Fibroblast of skin of left quadriceps (primary cell): ENCODE measurements at places on chromosomes 7 and 10.

DNA sequence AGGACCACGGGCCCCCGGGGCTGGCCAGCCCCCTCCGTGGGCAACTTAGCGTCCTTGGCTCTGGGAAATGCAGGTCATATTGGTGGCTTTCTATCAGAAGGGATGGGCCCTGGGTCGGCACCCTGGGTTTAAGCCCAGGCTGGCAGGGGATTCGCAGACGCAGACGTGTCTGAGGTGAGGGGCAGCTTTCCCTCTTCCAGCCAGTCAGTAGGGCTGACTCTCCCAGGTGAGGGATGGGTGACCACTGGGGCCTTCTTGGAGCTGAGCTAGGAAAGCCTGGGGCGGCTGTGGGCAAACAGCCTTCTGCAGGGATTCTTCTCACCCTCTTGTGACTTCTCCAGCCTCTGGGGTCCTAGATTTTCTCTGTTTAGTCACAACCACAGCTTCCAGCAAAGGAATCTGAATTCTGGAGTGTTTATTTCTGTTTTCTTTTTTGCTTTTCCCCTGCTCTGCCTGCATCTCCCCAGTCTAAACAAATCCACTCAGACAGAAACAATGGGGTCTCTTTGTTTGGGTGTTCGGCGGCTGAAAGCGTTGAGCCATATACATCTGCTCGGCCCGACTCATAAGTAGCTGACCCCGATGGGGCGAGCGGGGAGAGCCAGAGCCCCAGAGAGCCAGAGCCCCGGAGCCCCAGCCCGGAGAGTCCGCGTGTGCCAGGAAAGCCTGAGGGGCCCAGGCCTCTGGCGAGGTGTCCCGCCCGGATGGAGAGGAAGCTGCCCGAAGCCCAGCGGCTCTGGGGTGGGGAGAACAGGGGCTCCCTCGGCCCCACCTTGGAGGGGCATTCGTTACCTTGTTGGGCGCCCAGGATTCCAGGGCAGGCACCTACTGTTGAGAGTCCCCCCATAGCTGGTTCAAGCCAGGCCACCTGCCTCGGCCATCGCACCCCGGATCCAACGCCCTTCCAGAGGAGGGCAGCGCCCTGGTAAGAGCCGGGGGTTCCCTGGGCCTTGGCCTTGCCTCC lies 2.0 kb downstream of the MNX1 start:
- no peak for DNase-seq

GRCh38 chr10:48215486-48216203 lies 58.9 kb downstream of the FRMPD2 start:
- peak; percentile 7 for DNase-seq

- no peak for DNase-seq
Measured at GRCh38 chr7:63925626-63926460, 72.8 kb upstream of the ZNF722 start.

DNA sequence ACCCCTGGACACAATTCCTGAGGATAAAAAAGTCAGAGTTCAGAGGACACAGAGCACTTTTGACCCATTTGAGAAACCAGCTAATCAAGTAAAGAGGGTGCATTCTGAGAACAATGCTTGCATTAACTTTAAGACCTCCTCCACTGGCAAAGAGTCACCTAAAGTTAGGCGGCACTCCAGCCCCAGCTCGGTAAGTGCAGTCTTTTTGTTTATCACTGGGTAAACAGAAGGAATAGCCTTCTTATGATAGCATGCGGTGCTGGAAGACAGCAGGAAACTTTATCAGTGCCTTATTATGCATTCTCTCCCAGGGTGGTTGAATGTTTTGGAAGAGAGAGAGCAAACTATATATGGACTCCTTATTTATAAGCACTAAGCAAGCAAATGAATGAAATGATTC lies 130.5 kb downstream of the CDK14 start:
- no peak for DNase-seq

- no peak for DNase-seq
Measured at GRCh38 chr7:112103246-112103645, 103.0 kb downstream of the DOCK4 start.

- DNase-seq, result no peak
Measured at GRCh38 chr7:133859231-133859630, 267.9 kb upstream of the LRGUK start.

GRCh38 chr7:1537535-1538412 lies 7.3 kb downstream of the MAFK start:
- peak; percentile 83 for DNase-seq

GRCh38 chr7:18580950-18581349 lies 85.4 kb downstream of the HDAC9 start:
- DNase-seq, result no peak

DNA sequence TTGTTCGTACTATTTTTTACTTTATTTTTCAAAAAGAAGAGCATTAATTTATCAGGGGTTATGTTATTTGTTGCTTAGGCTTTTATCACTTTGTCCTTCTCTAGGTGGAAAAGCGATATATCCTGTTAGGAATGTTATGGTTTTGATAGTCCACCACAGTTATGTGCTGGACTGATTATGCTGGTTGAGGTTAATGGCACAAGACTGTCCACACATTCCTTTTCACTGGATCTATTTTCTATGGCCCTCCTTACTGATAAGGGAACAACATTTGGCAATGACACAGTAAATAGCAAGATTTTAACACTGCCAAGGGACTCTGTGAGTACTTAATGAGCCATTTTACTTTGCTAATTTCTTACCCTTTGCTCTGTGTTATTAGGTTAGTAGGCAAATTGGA lies 1212.3 kb downstream of the NXPH1 start:
- DNase-seq, result no peak

DNA sequence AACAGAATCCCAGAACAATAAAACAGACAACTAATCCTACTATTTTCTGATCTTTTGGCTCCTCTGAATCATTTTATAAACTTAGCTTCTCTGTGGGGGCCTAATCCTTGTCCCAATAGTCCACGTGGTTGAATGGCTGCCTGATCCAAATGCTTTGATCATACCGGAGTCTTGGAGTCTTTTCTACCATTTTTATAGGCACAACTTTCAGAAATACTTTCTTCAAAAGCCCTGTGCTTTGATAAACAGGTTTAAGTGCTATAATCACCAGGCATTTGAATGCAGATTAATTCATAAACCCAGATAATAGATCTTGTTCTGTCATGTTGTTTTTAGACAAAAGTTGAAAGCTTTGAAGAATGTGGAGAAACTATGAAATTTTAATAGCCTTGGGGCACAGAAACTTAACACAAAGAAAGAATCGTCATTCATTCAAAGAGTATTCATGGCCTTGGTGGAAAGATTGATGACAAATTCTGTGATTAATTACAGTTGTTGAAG lies 163.7 kb downstream of the AHR start:
- DNase-seq, result peak; percentile 9

DNA sequence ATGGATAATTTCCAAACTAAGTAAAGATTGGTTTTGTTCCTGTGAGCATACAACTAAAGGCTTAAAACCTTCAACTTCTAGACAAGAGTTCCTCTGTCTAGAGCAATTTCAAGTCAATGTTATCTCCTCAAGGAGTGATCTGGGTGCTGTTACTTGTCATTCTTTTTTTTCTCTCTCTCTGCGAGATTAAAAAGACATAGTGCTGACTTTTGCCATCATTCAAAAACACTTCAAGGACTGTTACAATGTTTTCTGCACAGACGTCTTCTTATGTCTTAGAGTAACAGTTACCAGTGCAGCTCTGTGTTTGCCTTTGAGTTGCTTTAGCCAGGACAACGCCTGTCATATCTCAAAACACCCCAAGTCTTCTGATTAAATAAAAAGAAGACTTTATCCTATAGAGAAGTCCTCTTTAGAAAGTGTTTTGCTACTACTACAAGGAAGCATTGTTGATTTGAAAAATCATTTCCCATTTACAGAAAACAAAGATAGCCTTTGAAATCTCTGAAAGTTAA lies 263.5 kb upstream of the FERD3L start:
- no peak for DNase-seq

DNA sequence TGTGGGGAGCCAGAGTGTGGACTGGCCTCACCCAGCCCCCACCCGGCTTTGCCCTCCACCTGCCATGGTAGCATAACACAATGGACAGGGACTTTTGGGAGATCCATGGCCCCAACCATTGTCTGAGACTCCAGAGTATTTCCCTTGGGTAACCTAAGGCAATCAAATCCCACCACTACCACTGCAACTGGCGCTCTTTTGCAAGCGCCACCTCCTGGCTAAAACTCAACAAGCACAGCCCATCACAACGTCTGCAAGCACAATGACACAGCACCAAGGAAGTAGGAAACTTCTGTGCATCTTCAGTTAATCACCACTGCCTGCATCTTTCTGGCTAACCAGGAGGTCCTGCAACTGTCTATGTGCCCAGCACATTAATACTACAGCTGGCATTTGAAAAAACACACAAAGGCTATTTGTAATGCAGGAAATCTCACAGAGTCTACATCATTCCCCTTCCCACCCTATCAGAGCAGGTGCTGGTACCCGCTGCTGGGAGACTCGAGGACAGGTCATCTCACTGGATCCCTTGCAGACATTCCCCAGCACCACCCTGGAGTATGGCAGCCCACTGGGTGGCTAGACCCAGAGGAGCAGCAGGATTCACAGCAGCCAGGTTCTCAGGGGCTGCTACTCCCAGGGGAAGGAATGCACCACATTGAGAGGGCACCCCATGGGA lies 27.7 kb downstream of the ANKRD26 start:
- DNase-seq, result no peak

GRCh38 chr10:14332903-14333302 lies 2.2 kb upstream of the FRMD4A start:
- no peak for DNase-seq

DNA sequence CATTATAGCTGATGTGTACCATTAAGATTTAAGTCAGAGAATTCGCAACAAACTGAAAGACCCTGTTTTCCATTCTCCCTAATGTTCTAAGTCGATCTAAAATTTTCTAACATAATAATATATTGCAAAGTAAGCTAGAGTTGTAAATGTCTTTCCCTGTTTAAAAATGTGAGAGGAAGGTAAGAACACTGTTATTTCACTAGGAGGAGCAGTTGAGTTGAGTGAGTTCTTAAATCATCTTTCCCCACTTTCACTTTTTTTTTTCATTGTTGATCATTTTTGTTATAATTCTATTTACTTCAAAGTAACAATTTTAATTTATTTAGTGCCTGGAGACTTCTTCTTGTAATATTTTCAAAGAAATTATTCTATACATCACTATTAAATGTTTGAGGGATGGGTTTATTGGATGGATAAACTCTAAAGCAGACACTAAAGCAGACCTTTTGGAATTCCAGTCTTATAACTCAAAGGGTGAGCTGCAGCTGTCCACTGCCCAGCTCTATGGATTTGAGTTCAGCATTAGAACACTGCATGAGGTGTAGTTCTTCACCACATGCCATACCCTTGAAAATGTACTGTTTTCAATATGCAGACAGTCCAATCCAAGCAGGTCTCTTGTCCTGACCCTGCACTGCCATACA lies 181.3 kb upstream of the FZD1 start:
- DNase-seq, result no peak

DNA sequence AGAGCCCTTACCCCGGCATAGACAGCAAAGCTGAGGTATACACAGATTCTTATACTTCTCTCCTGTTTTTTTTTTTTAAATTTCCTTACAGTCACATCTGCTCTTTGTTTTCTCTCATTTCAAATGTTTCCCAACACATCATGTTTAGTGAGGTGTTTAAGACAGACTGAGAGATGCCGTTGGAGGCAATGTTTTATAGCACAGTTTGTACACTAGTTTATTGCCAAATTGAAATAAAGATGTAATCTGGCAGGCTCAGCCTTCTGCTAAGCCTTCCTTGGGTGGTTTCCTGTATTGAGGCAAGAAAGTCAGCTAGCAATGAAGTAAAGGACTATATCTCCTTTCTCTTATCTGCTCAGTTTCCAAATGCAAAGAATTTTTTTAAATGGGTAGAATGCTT lies 393.4 kb downstream of the SORCS1 start:
- no peak for DNase-seq

- peak; percentile 29 for DNase-seq
Measured at GRCh38 chr10:115355162-115355760, 262.1 kb downstream of the ATRNL1 start.

DNA sequence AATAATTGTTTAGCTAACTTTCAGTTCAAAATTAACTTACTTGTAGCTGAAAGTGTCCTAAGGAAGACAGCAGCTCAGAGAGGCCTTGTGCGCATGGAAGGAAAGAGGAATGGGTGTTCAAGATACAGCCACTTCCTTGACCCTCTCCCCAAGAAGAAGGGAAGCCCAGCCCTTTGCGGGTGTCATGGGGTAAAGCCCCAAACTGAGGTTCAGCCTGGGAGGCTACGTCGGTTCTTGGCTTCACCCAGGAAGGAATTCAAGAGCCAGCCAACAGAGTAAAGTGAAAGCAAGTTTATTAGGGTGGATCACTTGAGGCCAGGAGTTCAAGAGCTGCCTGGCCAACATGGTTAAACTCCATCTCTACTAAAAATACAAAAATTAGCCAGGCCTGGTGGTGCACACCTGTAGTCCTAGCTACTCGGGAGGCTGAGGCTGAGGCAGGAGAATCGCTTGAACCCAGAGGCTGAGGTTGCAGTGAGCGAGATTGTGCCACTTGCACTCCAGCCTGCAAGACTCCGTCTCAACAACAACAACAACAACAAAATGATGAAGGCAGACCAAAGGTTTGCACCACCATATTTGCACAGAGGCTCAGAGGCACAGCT lies 15.9 kb downstream of the GPRIN2 start:
- no peak for DNase-seq

- no peak for DNase-seq
Measured at GRCh38 chr10:77455561-77455960, 182.0 kb downstream of the KCNMA1 start.

- DNase-seq, result no peak
Measured at GRCh38 chr10:88315755-88316154, 267.4 kb downstream of the RNLS start.

DNA sequence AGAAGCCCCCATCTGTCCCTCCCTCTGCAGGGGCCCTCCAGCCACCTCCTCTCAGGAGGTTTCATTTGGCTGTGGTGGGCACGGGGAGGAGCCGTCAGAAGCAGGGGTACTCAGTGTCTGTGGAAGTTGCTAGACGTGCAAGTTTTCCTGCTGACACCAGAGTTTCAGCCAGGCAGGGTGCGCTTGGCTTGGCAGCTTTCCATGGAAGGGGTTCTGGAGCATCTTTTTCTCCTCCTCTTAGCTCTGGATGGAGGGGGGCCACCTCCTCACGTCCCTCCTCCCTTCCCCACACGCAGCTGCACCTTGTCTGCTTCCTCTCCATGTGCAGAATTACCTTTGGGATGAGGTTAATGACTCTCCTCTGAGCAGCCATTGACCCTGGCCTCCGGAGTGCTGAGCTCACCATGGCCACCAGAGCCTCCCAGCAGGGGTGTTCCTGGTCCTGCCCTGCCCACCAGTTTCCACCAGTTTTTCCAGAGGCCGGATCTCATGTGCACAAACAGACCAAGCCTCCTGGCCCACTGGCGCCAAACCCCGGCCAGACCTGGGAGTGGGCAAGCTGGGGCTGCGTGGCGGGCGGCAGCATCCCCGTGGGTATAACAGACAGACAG lies 579.8 kb upstream of the FOXK1 start:
- DNase-seq, result no peak

- no peak for DNase-seq
Measured at GRCh38 chr10:42876945-42877344, 94.3 kb downstream of the BMS1 start.

GRCh38 chr7:149838992-149839408 lies 825 bp downstream of the ZNF862 start:
- no peak for DNase-seq
